M059J (cell line): ENCODE measurements at places on chromosomes 2 and 18. TPM values are rescaled to one million over a fixed set of nuclear protein-coding genes. Genes with fewer than 3 reads are reported as not detected.

DNA sequence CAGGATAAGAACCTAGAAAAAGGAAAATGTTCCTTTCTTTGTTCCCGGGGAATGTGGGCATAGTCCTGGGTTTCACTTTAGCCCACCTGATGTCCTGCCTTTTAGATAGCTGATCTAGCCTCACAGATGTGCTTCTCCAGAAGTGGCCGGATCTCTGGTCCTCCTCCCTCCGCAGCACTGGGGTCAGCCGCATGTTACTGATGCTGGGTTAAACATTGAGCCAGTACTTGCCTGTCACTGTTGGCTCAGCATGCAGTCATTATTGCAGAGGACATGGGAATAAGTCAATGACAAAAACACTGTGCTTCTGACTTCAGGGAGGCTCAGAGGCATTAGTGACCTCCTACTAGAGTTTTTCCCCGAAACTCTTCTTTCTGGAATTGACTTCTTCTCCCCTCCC, 27.6 kb downstream of the NCK2 start:
- no peak for DNase-seq

GRCh38 chr2:238653431-238654109, 194.3 kb upstream of the TWIST2 start:
- DNase-seq = no peak

DNA sequence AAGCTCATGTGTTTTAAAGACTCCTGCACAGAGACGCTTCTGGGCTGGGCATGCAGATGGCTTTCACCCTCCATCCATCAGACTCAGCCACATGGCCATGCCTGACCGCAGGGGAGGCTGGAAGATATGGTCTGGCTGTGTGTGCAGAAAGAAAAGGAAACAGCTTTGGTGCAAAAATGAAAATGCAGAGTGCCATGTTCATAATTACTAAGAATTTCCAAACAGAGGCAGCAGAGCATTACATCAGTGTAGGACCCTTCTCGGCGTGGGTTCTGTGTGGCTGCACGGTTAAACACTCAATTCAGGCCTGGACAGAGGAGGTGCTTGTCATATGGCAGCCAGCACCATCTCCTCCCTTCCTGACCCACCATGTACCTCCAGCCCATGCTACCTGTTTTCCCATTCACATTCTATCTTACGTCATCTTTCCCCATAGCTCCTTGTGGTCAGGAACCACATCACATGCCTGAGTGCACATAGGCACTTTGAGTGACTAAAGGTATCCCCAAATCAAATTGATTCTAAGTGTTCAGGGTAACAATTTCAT, 200.3 kb upstream of the ID2 start:
- DNase-seq = peak; percentile 12

DNA sequence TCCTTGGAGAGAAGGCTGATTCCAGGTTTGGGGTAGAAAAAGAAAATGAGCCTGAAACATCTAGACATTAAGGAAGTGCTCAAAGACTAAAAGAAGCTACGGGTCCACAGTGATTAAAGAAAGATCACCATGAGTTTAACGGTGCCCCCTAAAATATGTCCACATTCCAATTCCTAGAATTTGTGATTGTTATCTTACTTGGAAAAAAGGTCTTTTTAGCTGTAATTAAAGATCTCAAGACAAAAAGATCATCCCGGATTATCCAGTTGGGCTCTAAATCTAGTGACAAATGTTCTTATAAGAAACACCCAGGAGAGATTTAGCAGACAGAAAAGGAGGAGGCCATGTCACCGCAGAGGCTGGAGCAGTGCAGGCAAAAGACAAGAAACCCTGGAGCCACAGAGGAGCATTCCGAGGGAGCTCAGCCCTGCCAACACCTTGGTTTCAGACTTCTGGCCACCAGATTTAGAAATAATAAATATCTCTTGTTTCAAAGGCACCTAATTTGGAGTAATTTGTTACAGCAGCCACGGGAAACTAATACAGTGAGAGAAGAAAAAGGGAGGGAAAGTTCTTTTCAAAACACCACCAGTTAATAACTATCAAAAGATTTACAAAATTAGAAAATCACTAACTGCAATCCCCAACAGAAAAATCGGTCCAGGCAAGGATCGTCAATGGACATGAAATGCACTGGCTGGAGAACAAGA, 8.5 kb downstream of the UXS1 start:
- DNase-seq = no peak

DNA sequence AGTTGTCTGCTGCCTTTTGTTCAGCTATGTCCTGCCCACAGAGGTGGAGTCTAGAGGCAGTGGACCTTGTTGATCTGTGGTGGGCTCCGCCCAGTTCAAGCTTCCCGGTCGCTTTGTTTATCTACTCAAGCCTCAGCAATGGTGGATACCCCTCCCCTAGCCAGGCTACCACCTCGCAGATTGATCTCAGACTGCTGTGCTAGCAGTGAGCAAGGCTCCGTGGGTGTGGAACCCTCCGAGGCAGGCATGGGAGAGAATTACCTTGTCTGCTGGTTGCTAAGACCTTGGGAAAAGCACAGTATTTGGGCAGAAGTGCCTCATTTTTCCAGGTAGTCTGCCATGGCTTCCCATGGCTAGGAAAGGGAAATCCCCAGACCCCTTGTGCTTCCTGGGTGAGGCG, 146.0 kb downstream of the KCNJ3 start:
- DNase-seq = no peak

DNA sequence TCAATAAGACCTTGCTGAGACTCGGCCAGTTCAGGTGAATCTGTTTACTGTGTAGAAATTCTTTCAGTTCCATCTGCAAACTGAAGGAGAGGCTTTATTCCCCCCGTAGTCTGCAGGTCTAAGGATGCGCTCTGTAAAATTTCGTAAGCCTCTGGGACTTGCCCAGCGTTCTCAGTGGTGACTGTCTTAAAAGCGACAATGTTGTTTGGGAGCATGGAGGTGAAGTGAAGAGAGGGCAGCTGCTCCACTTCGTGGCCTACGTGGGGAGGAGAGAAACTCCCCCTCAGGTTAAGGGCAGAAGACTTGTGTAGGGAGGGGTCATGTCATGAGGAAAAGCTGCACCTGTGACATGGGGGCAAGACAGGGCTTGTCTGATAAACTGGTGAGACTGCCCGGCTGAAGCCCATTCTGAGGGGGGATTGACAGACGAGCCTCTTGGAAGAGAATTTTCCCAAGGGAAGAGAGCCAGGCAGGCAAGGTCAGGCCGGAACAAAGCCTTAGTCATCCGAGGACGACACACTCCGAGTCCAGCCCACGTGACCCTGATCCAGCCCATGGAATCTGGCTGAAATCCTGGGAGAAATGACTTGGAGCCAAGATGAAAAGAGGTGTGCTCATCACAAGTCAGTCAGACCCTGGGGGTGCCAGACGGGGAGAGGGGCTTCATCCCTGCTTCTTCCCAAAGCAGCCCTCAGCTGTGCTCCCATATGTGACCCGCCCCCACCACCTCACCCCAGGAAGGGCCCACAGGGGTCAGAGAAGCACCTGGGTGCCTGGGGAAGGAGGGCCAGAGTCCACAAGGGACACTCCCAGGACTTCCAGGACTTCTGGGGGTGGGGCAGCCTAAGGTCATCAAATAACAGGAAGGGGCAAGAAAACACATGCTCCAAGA, 88.5 kb upstream of the SH3BP4 start:
- DNase-seq = peak; percentile 75

DNA sequence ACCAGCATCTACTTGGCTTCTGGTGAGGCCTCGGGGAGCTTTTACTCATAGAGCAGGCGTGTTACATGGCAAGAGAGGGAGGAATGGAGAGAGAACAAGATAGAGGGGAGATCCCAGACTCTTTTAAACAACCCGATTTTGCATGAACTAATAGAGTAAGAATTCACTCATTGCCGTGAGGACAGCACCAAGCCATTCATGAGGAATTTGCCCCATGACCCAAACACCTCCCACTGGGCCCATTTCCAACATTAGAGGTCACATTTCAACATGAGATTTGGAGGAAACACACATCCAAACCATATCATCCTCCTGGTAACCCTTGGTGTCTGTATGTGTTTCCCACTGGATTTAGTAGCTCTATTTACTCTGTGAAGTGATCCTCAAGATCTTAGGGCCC, 249.9 kb upstream of the SP5 start:
- DNase-seq = peak; percentile 67

DNA sequence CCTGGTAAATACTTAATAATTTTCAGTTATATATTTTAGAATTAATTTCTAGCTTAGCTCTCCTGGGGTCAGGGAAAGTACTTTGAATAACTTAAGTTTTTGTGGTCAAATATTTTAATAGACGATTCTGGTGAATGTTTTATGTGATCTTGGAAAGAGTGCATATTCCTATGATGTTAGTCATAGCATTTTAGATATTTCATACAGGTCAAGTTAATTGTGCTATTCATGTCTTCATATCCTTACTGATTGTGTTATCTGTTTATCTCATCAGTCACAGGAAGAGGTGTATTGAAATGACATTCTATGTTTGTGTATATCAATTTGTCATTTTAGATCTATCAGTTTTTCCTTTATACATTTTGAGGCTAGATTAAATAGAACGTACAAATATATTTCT, 576.2 kb downstream of the CPS1 start:
- peak; percentile 22 for DNase-seq

AP1S3 gene
- total RNA-seq = 3.0 and 5.4 TPM in 2 replicates

AQP12A gene
- total RNA-seq = not detected in 2 replicates

SLC4A3 gene
- total RNA-seq = 1.2 and 2.6 TPM in 2 replicates
